HuH-7 (cell line): ENCODE measurements at places on chromosomes 4 and X.
A peak's percentile ranks its signal among the peaks of the same experiment; 100 is the strongest.

- DNase-seq, result no peak
Observed at GRCh38 chr4:41394481-41394894, 137.8 kb downstream of the UCHL1 start.

DNA sequence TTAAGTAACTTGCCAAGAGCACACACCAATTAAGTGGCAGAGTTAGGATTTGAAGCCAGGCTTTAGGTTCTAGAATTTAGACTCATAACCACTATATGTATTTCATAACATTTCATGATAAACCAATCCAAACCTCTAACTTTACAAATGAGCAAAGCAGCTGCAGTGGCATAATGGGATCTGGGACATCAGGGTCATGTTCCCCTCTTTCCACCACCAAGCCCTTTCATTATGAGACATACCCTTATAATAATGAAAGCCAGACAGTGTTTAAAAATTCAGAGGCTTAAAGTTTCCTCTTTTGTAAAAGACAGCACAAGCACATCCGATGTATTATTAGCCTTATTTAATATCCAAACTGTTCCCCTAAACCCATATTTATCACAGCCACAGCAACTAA is 28.3 kb upstream of the AMELX start:
- DNase-seq, result no peak

- DNase-seq, result peak; percentile 12
Observed at GRCh38 chr4:119729835-119730670, 101.4 kb upstream of the PDE5A start.

- DNase-seq, result no peak
Observed at GRCh38 chrX:17986977-17987376, 125.9 kb upstream of the RAI2 start.

GRCh38 chr4:7673121-7673520 is 238.4 kb upstream of the PSAPL1 start:
- no peak for DNase-seq

- DNase-seq, result no peak
Observed at GRCh38 chr4:8112036-8112576, 46.5 kb downstream of the ABLIM2 start.

DNA sequence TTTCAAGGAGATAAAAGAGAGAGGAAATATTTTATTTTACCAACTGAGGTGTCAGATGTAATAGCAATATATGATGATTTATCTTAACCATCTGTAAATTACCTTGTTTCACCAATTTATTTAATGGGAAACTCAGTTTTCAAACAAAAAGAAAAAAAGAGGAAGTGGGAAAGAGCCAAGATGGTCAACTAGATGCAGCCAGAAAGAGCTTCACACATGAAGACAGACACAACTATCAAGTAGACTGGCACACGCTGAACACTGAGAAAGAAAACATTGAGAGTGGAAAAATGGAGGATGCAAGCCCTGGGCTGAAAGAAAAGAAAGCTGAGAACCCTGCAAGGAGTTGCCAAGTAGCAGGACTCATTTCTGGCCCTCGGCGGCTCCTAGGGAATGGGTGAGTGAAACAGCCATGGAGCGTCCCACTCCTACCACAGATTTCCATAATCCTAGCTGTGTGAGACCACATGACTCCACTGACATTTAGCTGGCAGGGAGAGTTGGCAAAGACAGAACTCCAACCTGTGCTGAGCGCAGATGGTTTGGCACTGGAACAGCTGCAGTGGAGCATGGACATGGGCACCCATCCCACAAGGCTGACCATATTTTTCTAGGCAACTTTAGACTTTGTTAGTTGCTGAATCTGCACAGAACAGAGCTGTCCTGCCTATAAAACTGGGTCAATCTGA is 409.3 kb downstream of the FAM47B start:
- DNase-seq, result no peak

DNA sequence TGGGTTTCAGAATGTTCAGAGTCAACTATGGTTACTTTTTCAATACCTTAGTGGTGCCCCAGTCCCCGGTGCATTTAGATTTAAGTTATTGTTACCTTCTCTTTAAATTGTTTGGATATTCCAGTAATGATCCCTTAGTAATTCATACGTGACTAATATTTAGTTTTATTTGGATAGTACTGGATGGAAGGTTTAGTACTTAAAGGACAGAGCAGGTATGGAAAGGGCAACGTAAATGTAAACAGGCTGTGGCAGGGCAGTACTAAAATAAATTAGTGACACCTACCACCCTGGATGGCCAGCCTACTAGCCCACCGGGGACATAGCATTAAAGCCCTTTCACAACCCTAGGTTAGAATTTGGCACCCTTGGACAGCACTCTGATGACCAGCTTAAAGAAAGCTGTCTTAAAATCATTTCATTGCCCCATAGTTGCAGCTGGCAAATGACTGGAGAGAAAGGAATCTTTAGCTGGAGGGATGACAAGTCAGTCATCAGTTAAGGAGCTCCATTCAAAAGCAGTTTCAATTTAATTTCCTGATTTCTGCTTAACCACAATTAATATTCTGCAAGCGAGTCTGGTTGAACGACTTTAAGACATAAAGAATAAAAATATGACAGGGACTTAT is 16.4 kb downstream of the PLP1 start:
- no peak for DNase-seq

DNA sequence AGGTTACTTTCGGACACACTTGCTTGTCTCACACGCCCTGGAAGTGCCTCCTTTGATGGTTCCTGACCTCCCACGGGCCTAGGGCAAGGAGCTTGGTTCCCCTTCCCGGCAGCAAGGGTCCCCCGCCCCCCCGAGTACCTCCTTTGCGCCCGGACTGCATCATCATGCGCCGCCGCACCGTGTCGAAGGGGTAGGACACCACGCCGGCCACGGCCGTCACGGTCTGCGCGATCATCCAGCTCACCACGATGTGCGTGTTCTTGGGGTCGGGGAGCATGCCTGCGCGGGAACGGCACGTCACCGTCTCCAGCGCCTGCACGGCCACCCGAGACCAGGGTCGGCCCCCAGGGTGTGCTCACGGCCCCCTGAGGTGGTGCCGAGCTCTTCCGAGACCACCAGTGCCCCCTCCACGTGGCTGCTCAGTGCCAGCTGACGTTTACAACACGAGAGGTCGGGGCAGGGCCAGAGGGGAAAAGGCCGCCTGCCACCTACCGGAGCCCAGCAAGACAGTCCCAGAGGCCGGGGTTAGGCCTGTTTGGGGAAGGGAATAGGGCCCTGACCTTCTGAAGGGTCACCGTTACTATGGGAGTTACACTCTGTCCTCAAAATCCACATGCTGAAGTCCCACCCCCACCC is 4.7 kb downstream of the SLC25A6 start:
- no peak for DNase-seq

GRCh38 chrX:100090931-100091330 is 319.1 kb downstream of the PCDH19 start:
- DNase-seq, result no peak

GRCh38 chrX:46965125-46965758 is 53.0 kb downstream of the JADE3 start:
- no peak for DNase-seq

DNA sequence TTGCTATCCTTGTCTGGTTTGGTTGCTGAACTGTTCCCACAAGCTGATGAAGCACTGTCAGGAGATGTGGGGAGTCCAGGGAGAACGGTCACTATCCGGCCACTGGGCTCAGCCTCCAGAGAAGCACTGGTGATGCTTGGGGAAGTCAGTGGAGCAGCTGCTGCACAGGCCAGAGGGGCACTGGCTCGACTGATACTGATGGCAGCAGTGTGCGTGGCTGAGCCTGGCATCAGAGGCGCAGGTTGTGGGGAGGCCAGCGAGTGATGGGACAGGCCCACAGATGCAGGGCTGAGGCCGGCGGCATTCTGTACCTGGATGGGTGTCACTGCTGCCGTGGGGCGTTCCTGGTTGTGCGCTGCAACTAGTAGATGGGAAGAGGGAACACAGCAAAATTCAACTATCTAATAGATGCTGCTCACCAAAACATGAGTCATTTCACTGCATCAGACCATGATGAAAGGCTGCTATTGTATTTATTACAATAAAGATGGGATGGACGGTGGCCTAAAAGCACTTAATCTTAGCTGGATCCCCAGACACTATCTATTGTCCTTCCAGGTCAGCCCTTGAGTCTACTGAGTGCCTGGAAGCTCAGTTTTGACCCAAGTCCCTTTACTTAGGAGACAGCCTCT is 106.3 kb upstream of the CBR4 start:
- no peak for DNase-seq

DNA sequence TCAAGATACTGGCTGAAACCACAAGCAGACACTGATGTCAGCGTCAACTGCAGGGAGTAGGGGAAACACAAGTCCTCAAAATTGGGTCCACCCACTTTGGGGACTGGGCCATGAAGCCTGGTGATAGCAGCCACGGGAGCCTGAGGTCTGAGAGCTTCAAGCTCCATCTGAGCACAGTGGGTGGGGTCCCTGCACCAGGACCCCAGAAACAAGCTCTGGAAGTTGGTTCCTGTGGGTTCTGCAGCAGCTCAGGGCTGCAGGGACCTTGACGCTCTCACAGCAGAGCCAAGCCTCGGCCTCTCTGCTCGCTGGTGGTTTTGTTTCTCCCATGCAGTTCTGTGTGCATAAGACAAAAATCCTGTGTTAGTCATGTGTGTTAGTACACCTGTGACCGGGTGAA is 54.5 kb downstream of the CPLX1 start:
- DNase-seq, result no peak

DNA sequence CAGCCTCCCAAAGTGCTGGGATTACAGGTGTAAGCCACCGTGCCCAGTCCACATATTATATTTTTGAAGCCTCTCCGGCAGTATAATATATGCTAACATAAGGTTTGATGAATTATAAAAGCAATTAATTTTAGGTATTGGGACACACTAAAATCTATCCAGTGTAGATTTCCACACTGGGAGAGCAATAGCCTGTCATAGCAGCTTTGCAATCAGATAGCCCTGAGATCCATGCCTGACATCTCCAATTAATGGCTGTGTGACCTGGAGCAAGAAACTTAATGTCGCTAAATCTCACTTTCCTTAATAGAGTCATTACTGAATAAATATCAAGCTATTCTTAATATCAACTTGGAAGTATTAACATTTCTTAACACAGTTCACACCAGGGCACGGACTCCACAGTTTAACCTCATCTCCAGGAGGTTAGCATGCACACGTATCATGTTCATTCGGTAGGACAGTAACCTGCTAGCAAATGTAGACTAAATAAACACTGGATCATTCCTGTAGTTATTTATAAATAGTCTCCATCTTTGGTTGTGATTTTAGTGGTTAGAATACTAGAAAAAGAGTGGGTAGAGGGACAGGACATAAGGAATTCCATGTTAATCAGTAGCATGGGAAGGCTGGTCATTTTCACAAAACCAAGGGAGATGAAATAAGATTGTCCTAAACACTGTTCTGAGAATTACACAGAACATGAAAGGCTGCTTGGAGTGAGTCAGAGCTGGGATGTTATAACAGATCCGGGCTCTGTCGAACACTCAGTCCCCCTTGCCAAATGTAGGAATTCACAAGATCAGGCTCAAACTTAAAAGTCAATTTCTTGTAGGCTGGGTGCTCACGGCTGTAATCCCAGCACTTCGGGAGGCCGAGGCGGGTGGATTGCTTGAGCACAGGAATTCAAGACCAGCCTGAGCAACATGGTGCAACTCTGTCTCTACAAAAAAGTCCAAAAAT is 254.7 kb downstream of the PALLD start:
- no peak for DNase-seq

GRCh38 chrX:74521961-74522751 is 92.3 kb downstream of the RLIM start:
- DNase-seq, result no peak

DNA sequence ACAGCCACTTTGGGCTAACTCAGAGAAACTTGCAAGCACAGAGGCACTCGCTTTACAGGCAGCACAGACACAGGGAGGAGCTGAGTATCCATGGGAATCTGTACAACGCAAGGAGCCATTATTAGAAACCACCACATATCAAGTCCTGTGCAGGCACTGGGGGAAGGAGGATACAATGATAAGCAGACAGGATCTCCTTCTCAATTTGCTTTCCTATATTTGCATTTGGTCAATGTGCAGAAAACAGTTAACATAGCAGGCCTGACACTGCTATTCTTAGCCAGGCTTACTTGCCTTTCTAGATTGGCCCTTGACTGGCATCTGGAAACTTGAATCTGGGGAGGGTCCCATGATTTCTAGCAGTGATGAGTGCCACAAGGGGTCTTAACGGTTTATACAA is 65.8 kb downstream of the TEC start:
- DNase-seq, result no peak

GRCh38 chr4:122606364-122607043 is 14.4 kb downstream of the IL21 start:
- DNase-seq, result no peak

DNA sequence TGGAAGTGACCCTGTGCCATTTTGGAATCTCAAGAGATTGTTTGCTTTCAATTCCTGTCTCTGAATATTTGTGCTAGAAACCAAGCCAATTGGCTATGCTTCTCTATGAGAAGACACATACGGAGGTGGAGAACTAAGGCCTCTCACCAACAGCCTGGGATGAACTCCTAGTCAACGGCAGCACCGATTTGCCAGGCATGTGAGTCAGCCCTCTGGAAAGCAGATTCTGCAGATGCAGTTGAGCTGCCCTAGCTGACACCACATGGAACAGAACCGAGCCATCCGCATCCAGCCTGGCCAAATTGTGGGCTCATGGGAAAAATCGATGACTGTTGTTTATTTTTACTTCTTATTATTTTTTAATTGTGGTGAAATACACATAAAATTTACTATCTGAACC is 58.2 kb upstream of the WDFY3 start:
- DNase-seq, result no peak

DNA sequence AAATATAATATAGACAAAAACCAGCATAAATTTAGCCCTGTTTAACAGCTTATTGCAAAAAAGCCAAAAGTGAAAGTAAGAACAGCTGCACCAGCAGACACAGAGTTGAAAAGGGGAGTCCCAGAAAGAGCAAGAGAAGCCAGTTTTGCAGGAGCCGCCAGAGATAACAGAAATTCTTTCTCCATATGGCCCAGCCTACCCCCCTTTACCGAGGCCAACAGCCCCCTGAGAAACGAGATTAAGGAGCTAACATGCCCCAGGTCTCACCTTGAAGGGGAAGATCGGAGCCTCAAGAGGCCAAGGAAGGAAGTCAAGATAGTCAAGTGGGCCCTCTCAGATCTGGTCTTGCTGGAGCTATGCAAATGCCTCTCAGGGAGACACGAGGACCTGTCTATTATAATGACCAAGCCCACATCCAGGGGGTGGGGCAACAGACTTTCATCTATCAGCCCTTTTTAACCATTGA is 4.8 kb downstream of the ACOX3 start:
- DNase-seq, result no peak

DNA sequence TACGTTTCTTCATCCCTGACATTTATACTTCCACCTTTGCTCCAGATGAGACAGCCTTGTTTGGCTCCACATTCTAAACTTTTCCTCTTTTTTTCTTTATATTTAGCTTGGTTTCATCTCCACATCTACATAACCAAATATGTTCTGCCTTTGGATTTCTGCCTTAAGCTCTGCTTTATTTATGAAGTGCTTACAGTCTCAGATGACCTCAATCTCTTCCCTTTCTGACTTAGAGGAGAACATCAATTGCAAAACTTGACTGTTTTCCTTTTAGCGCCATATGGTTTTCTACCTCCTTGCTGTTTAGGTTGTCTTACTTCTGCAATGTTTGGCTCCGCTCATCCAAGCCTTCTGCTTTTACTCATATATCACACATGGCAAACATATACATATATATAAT is 7.5 kb downstream of the ASB5 start:
- DNase-seq, result no peak

GRCh38 chrX:153554519-153555167 is 37.2 kb downstream of the ATP2B3 start:
- DNase-seq, result peak; percentile 79
